ENCODE measurements at places on chromosomes 11 and 22.

GRCh38 chr11:14499178-14499559 lies 442 bp downstream of the COPB1 start:
- DNase-seq, result peak; percentile 10

DNA sequence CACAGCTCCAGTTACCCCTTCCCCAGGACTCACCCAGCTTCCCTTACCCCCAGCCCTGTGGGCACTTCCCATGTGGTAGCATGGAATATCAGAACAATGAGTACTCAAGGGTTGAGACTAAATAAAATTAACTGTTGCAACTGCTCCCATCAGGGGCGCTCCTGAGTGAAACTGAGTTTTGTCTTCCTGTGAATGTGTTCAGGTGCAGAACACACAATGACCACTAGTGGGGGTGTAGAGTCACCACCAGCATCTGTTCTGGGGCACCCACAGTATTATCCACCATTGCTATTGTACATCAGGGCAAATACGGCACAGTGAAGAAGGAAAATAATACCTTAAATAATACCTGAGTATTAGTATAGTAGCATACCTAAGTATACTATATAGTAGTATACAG lies 689.7 kb downstream of the TBC1D22A start:
- no peak for DNase-seq

- no peak for DNase-seq
Observed at GRCh38 chr11:121800731-121801393, 315.2 kb downstream of the BLID start.

- no peak for DNase-seq
Observed at GRCh38 chr22:49448526-49448925, 379.1 kb downstream of the BRD1 start.

GRCh38 chr11:117239295-117239694 lies 6.8 kb downstream of the RNF214 start:
- peak; percentile 96 for DNase-seq

GRCh38 chr11:75549370-75549958 lies 12.6 kb upstream of the SERPINH1 start:
- no peak for DNase-seq

GRCh38 chr11:128047026-128047425 lies 540.3 kb downstream of the ETS1 start:
- DNase-seq, result peak; percentile 7

- no peak for DNase-seq
Observed at GRCh38 chr22:39936523-39937145, 23.6 kb upstream of the TMA7B start.

- DNase-seq, result no peak
Observed at GRCh38 chr22:18114495-18114894, 3.9 kb downstream of the TUBA8 start.

- DNase-seq, result no peak
Observed at GRCh38 chr11:15234796-15235195, 120.1 kb downstream of the INSC start.

DNA sequence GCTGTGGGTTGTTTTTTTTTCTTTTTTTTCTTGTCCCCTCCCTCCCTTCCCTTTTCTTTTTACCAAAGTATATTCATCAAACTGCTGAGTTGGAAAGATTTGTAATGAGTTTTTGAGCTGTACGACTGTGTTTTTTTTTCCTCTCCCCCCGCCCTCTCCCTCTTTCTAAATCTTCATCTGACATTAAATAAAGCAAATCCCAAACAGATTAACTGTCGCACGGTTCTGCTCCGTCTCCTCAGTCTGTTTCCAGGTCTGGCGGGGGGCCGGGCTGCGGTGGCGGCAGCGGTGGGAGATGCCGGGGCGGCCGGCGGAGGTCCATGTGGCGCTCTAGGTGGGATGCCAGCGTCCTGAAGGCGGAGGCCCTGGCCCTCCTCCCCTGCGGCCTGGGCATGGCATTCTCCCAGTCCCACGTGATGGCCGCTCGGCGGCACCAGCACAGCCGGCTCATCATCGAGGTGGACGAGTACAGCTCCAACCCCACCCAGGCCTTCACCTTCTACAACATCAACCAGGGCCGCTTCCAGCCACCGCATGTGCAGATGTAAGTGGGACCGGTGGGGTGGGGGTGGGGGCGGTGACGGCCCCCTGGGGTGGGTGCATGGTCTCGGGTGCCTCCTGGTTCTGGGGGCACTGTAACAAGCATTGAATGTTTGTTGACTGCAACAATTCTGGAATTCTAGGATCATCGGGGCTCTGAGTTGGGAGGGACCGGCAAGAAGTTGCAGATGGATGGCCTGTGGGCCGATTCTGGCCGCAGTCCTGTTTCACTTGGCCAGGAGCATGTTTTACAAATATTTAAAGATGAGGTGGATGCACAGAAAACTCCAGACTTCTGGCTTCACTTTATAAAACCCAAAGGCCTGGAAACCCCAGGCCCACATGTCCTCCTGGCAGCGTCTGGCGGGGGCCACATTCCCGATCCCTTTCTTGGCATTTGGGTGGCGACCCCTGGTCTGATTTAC lies 13.1 kb downstream of the MPPED1 start:
- DNase-seq, result no peak

DNA sequence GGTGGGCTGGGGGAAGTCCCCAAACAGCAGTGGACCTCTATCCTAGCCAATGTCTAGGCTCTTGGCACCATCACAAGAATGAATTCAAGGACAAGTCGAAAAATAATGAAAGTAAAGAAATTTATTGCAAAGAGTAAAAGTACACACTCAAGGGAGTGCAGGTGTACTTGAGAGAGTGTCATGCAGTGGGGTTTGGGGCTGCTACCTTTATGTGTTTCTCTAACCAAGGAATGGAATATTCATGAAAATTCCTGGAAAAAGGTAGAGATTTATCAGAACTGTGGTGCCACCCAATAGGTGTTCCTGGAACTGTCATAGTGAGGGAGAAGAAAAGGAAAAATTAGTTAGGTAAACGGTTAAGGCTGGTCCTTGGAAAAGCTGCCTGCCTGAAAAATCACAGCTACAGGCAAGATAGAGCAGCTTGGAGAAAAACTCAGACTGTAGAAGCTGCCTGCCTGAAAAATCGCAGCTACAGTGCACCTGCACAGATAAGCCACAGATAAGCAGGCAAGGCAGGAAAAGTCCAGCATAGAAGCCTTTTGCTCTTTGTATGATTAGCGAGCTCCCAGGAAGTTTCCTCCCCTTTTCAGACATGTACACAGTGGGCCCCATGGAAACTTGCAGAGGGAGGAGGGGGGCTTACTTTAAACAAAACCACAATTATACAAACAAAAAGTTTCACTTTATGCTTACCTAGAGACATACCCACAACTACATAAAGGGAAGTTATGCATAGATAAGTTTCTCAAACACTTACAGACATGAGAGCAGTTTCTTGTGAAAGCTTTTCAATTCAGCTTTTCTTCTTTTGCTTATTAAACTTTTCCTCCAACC lies 71.4 kb upstream of the B3GNT6 start:
- no peak for DNase-seq

GRCh38 chr11:66985508-66986177 lies 10.5 kb downstream of the C11orf86 start:
- no peak for DNase-seq

DNA sequence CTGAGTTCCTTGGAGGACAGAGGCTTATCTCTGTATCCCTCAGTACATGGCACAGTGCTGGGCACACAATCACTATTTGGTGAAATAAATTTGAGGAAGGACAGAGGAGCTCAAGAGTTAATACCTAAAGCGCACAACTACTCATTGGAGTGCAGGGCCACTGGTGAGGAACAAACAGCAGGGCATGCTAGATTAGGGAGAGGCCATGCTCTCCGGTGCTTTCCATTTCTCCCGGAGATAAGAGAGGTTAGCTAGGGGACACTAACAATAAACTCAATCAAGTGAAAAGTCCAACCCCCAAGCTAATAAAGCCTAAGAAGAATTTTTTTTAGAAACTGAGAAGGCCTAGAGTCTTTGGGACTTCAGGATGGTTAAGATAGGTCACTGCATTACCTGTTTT lies 29.1 kb downstream of the NFRKB start:
- no peak for DNase-seq

DNA sequence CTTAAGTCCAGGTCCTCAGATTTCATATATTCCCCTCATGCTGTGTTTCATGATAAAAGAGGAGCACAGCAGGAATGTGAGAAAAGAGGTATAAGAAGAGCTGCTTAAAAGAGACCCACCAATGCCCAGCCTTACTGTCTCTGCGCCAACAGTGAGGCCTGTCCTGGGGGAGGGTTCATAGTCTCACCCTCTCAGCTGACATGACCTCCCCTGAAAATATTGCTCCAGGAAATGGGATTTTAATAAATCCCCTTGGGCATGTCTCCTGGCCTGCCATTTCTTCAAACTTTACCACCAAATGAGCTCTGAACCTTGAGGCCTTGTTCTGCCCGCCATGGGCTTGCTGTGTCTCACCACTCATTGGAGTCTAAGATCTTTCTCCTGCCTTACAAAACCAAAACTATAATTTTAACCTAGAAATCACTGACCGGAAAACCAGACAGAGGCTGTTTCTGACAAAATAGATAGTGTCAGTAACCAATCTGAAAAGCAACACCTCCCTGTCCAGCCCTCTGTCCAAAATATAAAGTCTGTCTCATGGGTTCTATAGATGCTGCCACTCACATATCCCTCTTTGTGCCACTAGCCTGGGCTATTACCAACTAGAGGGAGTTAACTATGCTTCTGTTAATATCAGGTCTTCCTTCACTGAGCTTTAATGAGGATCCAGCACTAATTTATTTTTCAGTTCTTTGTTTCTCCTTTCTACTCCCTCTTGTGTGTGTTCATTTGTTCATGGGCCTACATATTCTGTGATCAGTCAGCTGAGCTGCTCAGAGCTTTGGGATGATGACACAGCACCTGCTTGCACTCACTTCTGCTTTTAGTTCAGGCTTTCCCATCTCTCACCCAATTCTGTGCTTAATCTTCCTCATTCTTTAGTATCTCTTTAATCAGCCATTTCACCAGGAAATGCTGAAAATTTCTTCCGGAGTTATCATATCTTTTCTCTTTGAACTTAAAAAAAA lies at the start of gene OR2AG2:
TSS of gene OR2AG2 (minus strand) at position 51 of the 968 bp plus-strand sequence. CDS start 3,019 bp downstream, outside the sequence.
- no peak for DNase-seq

- DNase-seq, result no peak
Observed at GRCh38 chr22:43441216-43441615, 29.4 kb downstream of the MPPED1 start.

- no peak for DNase-seq
Observed at GRCh38 chr11:113273720-113274119, 40.7 kb upstream of the TTC12 start.

- no peak for DNase-seq
Observed at GRCh38 chr11:122032317-122032716, 83.7 kb downstream of the BLID start.

DNA sequence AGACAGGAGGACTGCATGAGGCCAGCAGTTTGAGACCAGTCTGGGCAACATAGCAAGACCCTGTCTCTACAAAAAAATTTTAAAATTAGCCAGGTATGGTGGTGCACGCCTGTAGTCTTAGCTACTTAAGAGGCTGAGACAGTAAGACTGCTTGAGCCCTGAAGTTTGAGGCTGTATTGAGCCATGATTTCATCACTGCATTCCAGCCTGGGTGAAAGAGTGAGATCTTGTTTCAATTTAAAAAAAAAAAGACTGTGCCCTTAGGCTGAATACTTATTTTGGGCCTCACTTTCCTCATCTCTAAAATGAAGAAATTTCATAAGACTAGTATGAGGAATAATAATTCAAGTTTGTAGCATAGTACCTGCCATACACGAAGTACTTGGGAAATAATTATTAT lies 6.9 kb downstream of the AQP11 start:
- DNase-seq, result peak; percentile 84
